Parietal lobe (tissue), 2 donors: ENCODE measurements at places on chromosomes 11 and 22. TPM values are rescaled to one million over a fixed set of nuclear protein-coding genes. Genes with fewer than 3 reads are reported as not detected.

The MMP13 gene
- total RNA-seq = not detected

The C11orf97 gene
- total RNA-seq = not detected

The PTPN5 gene
- total RNA-seq = 46.3 TPM

The APOL4 gene
- 18.8 TPM for total RNA-seq

The DTX4 gene
- 96.4 TPM for total RNA-seq

The NXPE4 gene
- total RNA-seq = not detected

The ALX4 gene
- total RNA-seq = 0.31 TPM

The C1QTNF6 gene
- total RNA-seq = 8.8 TPM

The RPS6KA4 gene
- total RNA-seq = 13.1 TPM

The SHISA8 gene
- total RNA-seq = not detected
